Nucleus accumbens (tissue), 56 donors: ENCODE measurements at places on chromosomes 1 and 21.
A peak's percentile ranks its signal among the peaks of the same experiment; 100 is the strongest.

- no peak for DNase-seq
Observed at GRCh38 chr1:44519035-44519676, 114.1 kb downstream of the RNF220 start.

- DNase-seq, result no peak
Observed at GRCh38 chr1:217498209-217498608, 132.7 kb downstream of the GPATCH2 start.

DNA sequence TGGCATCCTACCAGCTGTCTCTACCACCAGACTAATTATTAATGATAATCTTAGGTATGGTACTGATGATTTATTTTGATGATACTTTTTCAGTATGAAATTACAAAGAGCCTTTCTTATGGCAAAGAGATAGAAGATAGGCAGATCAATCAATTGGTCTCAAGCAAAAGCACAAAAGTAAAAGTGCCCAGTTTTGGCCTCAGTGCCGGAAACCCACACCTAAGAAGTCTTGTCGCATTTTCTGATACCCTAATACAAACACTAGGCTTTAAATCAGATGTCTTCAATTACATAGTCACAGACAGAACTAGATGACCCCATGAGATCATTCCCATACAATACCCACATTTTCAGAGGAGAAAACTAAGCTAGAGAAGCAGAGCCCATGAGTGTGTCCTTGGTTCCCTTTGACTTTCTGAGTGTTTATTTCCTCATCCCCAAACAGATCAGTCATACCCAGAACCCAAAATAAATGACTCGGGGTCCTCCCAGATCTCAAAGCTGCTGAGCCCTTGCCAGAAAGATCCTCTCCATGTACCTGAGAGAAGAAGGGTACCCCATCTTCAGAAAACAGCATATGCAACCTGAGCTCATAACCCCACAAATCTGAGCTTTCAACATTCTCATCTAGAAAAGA is 7.7 kb downstream of the ITPKB start:
- no peak for DNase-seq

GRCh38 chr1:62826901-62827300 is 43.0 kb downstream of the ATG4C start:
- no peak for DNase-seq

GRCh38 chr1:186802388-186802787 is 26.4 kb upstream of the PLA2G4A start:
- no peak for DNase-seq

DNA sequence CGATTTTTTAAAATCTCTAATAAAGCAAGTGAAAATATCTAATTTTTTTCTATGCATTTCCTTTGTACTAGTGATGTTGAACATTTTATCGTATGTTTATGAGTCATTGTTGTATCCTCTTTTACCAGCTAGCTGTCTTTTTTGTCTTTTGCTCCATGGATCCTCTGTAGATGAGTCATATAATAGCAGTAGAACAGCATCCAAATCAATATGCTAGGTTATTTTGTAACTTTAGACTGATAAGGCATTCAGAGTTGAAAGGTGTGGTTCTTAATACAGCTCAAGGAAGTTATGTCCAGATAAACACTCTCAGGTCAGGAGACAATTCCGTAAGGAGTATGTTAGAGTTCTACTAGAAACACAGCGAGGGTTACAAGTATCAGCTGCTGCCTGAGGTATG is 31.9 kb downstream of the MAP10 start:
- no peak for DNase-seq

DNA sequence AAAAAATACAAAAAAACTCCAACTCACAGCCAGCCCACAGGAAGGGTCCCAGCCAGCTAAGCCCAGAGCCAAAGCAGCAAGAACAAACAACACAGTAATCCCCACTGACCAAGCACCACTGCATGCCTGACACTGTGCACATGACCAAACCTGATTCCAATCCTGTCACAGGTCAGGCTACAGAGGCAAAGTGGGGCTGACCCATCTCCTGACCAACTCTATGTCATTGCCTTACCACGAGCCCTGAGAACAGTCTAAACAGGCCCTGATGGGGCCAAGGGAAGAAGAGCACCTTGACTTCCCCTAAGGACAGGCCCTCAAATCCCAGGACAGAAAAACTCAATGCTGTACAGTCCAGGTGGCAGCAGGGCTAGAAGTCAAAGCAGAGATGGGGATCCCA is 2.4 kb downstream of the LSS start:
- DNase-seq, result no peak

DNA sequence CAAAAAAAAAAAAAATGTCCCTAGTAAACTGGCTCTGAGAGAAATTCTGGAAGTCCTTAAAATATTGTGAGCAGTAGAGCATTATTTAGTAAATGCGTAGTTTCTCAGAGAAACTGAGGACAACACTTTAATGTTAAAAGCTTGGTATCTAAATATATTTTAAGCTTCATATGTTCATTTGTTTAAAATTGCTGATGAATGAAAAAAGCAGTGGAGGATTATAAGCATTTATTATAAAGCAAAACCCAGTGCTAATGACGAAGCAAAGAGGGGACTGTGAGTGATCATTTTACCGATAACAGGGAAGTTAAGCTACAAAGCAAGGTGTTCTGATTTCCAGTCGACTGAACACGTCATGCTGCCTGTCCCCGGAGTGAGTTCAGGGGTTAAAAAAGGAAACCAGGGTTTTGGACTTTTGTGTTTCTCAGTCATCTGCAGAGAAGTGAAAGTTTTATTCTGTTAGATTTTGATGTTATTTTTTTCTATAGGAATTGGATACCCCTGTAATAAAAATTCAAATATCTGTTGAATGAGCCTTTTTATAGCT is 64.5 kb upstream of the SCCPDH start:
- DNase-seq, result no peak

DNA sequence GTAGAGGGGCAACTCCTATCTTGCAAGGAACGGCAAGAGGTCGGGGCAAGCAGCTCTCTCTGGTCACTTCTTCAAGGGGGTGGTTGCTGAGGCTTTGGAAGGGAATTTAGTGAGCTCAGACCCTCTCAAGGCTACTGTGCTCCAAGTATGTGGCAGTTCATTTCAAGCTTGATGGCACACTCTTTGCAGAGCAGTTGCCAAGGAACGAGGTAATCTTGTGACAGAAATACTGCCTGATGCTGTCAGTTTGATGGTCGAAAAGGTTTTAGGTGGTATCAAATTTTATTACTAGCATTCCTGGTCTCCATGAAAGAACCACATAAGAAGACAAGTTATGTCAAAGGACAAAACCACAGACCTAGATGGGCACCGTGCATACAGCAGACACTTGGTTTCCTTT is 13.1 kb downstream of the CFAP298 start:
- no peak for DNase-seq

DNA sequence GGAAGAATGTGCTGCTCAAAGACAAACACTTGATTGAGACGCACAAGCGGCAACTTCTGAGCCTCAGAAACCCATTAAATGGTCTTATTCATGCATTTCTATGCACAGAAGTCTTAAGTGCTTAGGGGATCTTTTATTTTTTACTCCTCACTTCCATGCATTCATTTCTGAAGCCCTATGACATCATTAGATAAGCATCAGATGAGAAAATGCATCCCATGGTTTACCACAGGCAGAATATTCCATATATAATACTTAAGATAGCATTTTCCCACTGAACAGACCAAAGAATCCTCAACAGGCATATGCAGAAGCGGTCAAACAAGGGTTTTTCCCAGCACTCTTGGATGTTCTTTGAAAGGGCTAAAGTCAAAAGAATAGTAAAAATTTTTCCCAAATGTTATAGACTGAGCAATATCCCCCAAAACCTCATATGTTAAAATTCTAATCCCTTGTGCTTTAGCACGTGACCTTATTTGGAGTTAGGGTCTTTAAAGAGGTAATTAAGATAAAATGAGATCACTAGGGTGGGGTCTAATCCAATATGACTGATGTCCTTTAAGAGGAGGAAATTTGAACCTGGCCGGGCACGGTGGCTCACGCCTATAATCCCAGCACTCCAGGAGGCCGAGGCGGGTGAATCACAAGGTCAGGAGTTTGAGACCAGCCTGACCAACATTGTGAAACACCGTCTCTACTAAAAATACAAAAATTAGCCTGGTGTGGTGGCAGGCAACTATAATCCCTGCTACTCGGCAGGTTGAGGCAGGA is 22.6 kb upstream of the FAM89A start:
- DNase-seq, result no peak

- no peak for DNase-seq
Observed at GRCh38 chr1:87812871-87813577, 484.3 kb downstream of the LMO4 start.

- DNase-seq, result no peak
Observed at GRCh38 chr1:232221802-232222499, 408.0 kb downstream of the SIPA1L2 start.

- DNase-seq, result no peak
Observed at GRCh38 chr1:162055062-162055461, 14.4 kb upstream of the NOS1AP start.

DNA sequence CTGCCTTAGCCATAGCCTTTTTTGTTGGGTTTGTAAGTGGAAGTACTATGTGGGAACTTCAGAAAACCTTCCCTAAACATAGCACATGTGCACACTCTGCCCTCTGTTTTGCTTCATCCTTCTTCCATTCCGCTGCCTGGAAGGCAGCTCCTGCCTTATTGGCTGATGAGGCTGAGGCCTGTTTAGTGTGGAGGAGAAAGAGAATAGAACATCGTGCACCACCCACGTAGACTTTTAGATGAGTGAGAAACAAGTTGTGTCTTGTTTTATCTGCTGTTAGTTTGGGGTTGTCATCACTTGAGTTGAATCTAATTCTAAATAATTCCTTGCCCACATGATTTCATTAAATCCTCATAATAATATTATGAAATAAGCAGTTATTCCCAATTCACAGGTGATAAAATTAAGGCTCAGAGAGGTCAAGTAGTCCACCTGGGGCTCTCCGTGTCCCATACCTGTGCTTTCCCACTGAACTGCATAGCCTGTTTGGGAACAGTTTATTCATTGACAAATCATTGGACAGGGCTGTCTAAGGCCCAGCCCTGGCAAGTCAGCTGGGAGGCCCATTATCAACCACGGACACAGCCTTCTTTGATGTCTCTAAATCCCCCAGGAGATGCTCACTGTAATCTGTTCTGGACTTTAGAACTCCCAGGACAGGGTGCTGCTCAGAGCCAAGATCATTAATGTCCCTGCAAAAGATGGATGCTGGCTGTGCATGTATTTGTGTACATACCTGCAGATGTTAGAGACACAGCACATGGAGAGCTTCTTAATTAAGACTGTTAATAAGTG is 93.0 kb downstream of the ABCA4 start:
- DNase-seq, result no peak

DNA sequence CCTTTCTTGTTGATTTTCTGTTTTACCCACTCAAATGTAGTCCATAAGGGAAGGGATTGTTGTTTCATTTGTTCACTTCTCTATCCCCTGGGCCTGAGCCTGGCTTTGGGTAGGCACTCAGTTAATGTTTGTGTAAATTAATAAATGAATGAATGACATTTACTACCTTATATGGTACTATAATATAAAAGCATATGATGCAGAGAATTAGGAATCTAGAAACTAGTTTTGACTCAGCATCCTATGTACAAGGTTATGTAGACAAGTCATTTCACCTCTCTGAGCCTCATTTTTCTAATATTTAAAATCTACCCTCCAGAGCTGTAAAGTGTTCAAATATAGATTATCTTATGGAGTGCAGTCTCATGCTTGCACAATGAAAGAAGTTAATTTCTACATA is 68.9 kb upstream of the S1PR1 start:
- DNase-seq, result no peak

DNA sequence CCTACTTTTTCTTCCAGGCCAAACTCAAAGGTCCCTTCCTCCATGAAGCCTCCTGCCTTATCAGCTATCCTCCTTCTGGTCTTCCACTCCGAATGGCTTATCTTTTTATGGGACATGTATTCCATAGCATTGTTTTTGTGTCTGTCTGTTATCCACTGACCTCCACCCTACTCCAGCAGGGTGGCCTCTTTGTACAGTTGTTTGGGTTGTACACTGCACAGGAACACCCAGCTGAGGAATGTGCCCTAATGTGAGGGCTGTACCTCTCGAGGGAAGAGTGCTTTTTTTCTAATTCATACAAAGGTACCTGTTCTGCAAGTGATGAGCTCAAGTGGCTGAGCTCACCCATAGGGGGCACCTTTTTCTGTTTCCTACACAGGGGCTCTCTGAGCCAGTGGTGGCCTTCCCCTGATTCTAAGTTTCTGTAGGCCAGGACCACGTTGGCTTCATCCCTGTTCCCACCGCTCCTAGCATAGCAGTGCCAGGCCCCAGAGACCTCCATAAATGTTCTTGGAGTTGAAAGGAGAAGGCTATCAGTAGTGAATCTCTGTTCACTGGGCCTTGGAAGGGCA is 108.2 kb downstream of the FOXD2 start:
- no peak for DNase-seq

- no peak for DNase-seq
Observed at GRCh38 chr1:63976006-63976405, 202.2 kb downstream of the ROR1 start.

DNA sequence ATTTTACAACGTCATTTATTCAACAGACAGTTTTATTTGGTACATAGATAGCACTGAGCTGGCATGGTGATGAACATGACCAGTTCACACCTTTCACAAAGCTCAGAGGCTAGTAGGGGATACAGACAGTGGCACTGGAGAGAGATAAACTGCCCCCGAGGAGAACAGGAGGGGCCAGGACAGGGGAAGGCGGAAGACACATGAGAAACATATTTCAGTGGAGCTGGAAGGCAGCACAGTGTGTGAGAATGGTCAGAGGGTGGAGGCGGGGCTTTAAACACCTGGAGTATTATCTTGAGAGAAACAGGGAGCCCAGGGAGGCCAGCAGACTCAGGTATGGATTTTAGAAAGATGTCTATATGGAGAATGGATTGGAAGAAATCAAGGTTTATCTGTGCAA is 49.5 kb downstream of the CHML start:
- no peak for DNase-seq

- no peak for DNase-seq
Observed at GRCh38 chr1:20632386-20632785, 872 bp upstream of the PINK1 start.

GRCh38 chr1:155078469-155079209 is at the start of gene EFNA3:
TSS of gene EFNA3 (plus strand) at chr1:155078837. CDS start at chr1:155078942, 105 bp downstream.
- peak; percentile 62 for DNase-seq

DNA sequence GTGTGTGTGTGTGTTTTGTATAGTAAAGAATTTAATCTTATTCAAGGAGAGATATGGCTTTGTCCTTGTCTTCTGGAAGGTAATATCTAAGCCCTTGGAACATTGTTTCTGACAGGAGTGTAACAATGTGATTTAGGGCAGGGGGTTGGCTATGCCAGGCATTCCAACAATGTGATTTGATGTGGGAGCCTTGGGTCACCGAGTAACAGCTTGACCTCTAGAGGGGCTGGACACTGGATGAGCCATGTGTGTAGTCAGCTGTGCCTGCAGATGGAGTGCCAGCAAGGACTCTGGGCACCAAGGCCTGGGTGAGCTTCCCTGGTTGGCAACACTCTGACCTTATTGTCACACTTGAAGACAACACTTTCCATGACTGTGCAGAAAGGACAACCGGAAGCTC is 336.1 kb upstream of the ZP4 start:
- DNase-seq, result no peak

DNA sequence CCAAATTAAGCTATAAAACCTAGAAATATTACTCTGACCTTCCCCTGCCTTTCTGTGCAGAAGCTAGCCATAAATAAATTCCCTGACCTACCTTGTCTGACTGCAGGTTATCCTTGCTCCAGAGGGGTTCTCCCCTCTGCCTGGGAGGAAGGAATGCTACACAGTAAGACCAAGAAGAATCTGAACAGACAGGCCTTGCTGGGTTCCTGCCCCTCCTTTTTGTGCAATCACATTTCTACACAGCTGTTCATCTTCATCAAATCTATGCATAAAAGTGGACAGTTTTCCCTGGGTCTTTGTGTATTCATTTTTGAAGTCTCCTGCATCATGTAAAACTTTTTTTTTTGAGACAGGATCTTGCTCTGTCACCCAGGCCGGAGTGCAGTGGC is 50.6 kb downstream of the DNTTIP2 start:
- DNase-seq, result no peak
